ENCODE measurements at places on chromosomes 6 and 20. TPM values are rescaled to one million over a fixed set of nuclear protein-coding genes. Genes with fewer than 3 reads are reported as not detected.

- H3K4me3 ChIP-seq: peak within 1 kb of the TSS; percentile 60
- peak within 1 kb of the TSS; percentile 63 for H3K27ac ChIP-seq
- peaks cover 3% of the 10 kb centered on the region for H3K4me1 ChIP-seq
- H3K36me3 ChIP-seq: no peaks in the 10 kb centered on the region
- H3K27me3 ChIP-seq: peaks cover 2% of the 10 kb centered on the region
Measured at GRCh38 chr20:1894951-1895673, at the start of gene SIRPA. Gene SIRPA (plus strand): TSS chr20:1895407. CDS start chr20:1895448, 41 bp downstream.

GRCh38 chr6:46451343-46451742, 39.9 kb downstream of the RCAN2 start:
- DNase-seq: no peak
- H3K36me3 ChIP-seq: no peaks in the 10 kb centered on the region
- H3K27me3 ChIP-seq: no peaks in the 10 kb centered on the region

DNA sequence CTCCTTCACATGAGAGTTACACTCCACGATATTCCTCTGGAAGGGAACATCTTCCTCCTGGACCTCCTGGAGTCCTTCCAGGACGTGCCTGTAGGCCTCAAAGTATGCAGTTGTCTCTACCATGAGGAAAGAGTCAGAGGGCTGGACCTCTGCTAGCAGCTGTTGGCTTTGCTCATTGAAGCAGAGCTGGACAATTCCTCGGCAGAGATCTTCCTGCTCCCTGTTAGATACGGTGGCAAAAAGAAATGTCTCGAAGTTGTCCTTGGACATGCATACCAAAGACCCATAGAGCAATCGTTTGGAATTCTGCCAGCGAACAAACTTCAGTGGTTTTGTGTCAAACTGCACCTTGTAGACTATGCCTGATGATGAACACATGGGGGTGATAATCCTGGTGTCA, 7.7 kb downstream of the ZNFX1 start:
- no peak overlapping the region for H3K27ac ChIP-seq
- H3K36me3 ChIP-seq: peaks cover 30% of the 10 kb centered on the region
- no peak overlapping the region for H3K4me3 ChIP-seq
- H3K4me1 ChIP-seq: no peaks in the 10 kb centered on the region
- H3K27me3 ChIP-seq: no peaks in the 10 kb centered on the region

GRCh38 chr6:68087399-68088133, 547.5 kb upstream of the ADGRB3 start:
- H3K4me1 ChIP-seq: no peaks in the 10 kb centered on the region
- no peak for DNase-seq
- no peaks in the 10 kb centered on the region for H3K36me3 ChIP-seq
- H3K27ac ChIP-seq: no peak overlapping the region
- no peak overlapping the region for H3K4me3 ChIP-seq

GRCh38 chr20:22370137-22370536, 214.2 kb downstream of the FOXA2 start:
- H3K27ac ChIP-seq: no peak overlapping the region
- H3K4me3 ChIP-seq: no peak overlapping the region
- DNase-seq: no peak
- no peaks in the 10 kb centered on the region for H3K27me3 ChIP-seq
- H3K4me1 ChIP-seq: no peaks in the 10 kb centered on the region

FNDC1 gene
- total RNA-seq: 1.3 TPM

- DNase-seq: peak; percentile 90
- H3K27me3 ChIP-seq: no peaks in the 10 kb centered on the region
- H3K36me3 ChIP-seq: no peaks in the 10 kb centered on the region
- no peak overlapping the region for H3K4me3 ChIP-seq
- no peak overlapping the region for H3K27ac ChIP-seq
- no peaks in the 10 kb centered on the region for H3K4me1 ChIP-seq
Measured at GRCh38 chr6:132483779-132484679, 28.9 kb downstream of the STX7 start.
